ENCODE measurements at places on chromosomes 3 and 15.

GRCh38 chr15:49300856-49301255, 122.2 kb upstream of the FGF7 start:
- no peak for DNase-seq

DNA sequence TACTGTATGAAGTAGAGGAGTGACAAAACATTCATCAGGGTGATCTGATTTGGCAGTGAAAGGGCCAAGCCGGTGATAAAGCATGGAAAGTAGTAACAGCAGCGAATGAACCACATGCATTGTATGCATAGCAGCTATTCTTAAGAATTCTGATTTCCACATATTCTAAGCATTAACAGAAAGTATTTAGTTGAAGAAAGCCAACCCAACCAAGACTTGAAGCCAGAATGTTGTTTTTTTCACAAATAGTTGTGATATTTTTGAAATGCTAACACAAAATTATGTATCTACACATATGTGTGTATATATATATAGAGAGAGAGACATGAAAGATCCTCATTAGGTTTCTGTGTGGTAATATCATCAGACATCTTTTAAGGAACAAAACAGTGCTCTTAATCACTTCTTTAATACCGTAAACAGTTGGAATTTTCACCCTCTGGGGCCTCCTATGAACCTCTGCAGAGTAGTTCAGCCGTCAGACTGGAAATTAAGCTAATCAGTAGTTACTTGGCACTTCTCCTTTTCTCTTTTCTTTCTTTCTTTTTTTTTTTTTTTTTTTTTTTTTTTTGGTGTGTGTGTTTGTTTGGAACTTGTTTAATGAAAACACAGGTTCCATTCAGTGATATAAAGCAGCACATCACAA, 139.6 kb downstream of the CMSS1 start:
- DNase-seq = no peak

DNA sequence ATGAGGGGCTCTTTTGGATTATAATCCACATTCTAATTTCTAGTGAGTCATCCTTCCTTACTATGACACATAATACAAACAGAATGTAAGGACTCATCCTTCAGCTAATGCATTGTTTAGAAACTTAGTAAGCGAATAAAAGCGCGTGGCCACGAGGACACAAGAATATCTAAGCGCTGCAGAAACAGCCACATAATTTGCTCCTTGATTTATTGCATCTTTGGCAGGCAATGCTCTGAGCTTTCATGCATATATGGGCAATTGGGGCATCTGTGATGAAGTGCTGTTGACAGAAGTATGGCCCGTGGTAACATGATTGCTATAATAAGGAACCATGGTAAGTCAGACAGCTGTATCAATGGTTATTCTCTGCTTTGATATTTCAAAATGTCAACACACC, 191.3 kb upstream of the ZNF385D start:
- DNase-seq = no peak

DNA sequence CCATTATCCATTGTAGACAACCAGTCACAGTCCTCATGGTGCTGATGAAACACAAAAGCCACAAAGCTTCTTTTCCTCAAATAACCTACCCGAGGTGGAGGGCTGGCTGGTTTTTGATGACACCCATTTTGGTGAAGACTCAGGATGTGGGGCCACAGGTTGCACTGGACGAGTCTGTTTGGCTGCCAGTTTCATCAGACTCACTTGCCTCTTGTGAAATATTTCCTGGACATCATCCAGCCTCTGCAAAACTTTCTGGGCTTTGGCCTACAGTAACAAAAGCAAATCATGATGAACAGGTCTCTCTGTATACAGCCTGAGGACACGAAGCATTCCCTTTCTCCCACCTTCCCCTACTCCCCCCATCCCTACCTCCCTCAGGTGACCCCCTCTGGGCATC, 42.2 kb downstream of the B3GNT5 start:
- DNase-seq = no peak

- no peak for DNase-seq
Observed at GRCh38 chr3:66487465-66487864, 13.4 kb downstream of the LRIG1 start.

DNA sequence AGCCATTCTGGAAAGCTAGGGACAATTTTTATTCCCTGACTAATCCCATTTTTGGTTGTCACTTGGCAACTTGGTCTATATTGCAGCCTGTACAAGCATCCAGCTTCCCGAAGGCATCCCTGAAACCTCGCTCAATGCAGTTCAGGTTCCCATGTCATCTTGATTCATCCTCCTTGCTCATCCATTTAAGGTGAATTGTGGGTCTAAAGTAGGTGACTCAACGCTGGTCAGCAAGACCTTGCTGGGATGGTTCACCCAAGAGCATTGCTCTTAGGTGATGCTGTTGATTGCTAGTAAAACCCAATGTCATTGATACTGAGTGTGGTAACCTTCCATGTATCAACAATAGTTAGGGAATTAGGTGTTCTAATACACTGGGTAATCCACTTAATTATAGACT, 13.1 kb upstream of the RAB8B start:
- DNase-seq = no peak

- no peak for DNase-seq
Observed at GRCh38 chr3:24287755-24288450, 206.7 kb downstream of the THRB start.

DNA sequence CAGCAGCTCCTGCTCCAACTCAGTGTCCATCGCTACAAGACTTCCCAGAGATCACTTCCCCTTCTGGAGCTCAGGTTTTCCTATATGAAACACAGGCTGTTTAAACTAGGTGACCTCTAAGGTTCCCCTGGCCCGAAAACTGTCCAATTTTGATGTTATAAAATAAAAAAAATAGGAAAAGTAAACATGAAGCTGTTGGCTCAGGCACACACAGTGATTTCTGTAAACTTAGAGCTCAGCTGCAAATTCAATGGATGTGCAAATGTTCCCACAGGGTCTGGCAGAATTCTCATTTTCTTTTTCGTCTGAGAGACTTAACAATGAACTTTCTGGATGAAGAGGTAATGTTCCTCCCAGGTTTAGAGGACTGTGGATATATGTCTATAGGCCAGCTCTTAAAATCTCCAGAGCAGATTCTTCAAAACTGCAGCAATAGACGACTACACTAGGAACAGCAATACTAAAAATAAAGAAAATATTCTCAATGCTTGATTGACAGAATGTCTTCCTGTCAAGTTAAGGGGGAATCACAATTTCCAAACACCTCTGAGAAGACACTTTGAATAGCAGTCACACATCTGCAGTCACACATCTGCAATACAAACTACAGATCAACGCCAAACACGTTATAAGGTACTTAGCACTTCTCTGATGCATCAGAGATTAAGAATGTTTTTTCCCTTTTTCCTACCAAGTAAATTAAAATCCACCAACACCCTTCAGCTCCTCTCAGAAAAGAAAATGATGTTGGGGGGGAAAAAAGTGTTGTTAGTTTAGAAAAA, 2.8 kb downstream of the NUP210 start:
- DNase-seq = no peak

DNA sequence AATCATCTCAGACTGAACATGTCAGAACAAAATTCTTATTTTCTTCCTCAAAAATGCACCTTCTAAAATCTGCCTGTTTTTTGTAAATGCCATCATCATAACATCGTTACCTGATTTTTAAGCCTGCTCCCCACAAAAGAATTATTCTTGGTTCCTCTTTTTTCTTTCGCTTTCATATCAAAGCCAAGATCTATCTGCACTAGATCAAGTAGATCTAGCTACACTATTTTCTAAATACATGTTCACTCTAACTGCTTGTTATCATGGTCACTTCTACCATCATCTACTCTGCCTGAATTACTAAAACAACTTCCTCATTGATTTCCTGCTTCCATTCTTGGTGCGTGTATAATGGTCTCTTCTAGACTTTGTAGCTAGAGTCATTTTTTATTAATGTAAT, 217.7 kb downstream of the ARPP21 start:
- no peak for DNase-seq

GRCh38 chr3:73637042-73637441, 12.3 kb upstream of the PDZRN3 start:
- DNase-seq = no peak

- no peak for DNase-seq
Observed at GRCh38 chr3:11186318-11186692, 32.0 kb downstream of the HRH1 start.

DNA sequence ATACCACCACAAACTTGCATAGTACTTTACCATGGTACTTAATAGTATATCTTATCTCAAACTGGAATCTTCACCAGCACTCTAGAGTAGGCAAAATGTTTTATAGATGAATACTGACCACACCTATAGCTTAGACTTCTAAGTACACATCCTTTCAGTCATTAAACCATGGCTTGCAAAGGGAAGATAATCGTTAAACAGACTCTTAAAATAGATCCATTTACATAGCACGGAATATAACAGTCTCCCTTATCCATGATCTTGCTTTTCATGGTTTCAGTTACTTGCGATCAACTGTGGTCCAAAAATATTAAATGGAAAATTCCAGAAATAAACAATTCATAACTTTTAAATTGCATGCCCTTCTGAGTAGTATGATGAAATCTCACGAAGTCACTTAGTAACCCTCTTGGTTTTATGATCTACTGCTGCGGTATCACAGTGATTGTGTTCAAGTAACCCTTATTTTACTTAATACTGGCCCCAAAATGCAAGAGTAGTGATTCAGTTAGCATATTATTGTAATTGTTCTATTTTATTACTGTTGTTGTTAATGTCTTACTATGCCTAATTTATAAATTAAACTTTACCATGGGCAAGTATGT, 111.4 kb downstream of the HERC1 start:
- DNase-seq = no peak

Measured in activated CD4-positive, alpha-beta T cell treated with anti-CD3 and anti-CD28 coated beads, Interleukin-2, Interleukin-4, amounts not matched to agents 100 ng/mL and 50 ng/mL, durations not matched to agents 16 hours and 8 hours (primary cell).